ENCODE measurements at places on chromosomes 1 and 21.
A peak's percentile ranks its signal among the peaks of the same experiment; 100 is the strongest.

DNA sequence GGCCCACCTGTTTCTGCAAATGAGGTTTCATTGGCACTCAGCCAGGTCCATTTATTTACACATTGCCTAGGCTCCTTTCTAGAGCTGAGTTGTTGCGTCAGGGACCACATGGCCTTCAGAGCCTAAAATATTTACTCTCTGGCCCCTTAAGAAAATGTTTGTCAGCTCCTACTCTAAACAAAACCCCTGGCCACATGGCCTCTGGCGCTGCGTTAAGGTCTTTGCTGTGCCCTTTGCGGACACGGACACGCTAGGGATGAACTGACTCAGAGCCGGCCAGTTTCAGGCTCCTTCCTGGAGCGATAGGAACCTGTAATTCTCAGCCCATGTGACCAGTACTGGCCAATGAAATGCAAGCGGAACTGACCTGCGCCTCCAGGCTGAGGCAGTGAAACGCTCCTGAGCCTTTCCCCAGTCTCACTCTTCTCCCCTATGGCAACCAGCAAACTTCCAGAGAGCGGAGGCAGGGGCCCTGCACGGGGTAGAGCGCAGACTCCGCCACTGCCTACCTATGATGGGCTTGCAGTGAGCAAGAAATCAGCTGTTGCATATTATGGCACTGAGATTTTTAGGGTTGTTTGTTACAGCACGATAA, 160.3 kb downstream of the ETS2 start:
- no peak for DNase-seq

DNA sequence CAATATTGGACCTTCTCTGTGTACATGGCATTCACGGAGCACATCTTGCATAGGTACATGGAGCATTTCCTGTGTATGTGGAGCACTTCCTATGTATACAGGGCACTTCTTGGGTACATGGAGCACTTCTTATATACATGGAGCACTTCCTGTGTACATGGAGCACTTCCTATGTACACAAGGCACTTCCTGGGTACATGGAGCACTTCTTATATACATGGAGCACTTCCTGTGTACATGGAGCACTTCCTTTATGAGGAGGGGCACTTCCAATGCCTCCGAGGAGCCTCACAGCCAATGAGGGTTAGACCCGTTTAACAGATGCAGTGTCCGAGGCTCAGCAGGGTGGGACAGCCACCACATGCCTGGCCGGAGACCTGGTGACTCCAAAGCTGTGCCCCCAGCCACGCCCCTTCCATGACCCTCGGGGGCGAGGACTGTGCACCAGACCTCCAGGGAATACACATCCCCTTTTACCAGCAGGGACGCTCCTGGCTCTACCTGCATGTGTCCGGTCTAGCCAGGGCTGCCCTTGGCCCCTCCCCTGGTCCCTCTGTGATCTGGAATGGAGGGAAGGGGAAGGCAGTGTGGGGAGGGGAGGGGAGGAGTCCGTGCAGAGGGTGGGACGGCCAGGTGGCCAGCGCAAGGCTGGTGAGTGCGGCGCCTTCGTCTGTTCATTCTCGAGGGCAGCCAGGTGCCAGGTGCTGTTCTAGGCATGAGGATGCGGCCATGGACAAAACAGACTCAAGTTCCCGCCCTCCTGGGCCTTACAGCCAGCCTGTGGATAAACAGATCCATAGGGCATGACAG, 195.1 kb upstream of the TMEM51 start:
- DNase-seq: no peak

- DNase-seq: no peak
Observed at GRCh38 chr1:91799159-91799558, 86.8 kb downstream of the TGFBR3 start.

GRCh38 chr1:16145030-16145661, 10.7 kb downstream of the EPHA2 start:
- peak; percentile 93 for DNase-seq
